GM12878 (cell line): ENCODE measurements at places on chromosomes 4 and X.

- peaks cover 25% of the 10 kb centered on the region for H3K4me1 ChIP-seq
- no peak for DNase-seq
- no peak overlapping the region for H3K27ac ChIP-seq
- no peaks in the 10 kb centered on the region for H3K36me3 ChIP-seq
- H3K4me3 ChIP-seq, result no peak overlapping the region
- H3K27me3 ChIP-seq, result no peaks in the 10 kb centered on the region
Observed at GRCh38 chr4:3010998-3011397, 47.6 kb downstream of the GRK4 start.

DNA sequence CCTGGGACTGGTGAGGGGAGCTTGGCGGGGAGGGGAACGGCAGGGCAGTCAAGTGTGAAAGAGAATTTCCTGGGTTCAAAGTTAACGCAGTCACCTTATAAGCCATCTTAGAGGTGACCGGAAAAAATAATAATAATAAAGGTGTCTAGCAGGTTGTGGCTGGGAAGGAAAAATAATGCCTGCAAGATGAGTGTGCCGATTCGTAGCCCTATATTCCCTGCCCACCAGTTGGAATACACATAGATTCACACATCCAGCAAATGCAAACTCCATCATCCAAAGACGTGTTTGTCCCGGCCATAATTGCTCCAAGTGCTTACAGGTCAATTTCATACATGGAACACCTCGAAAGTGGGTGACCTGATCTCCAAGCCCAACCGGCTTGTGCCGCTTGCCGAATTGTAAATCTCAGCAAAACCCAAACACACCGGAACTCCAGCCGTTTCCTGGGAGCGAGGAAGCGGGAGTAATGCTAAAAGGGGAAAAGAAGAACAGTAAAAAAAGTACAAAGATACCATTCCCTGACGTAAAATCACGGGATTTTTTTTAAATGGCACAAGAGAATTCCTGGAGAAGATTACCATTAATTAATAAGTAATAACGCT is 1.3 kb upstream of the FAT1 start:
- H3K27me3 ChIP-seq, result no peaks in the 10 kb centered on the region
- H3K27ac ChIP-seq, result no peak overlapping the region
- no peaks in the 10 kb centered on the region for H3K4me1 ChIP-seq
- H3K36me3 ChIP-seq, result no peaks in the 10 kb centered on the region

GRCh38 chr4:165464376-165464775 is 85.6 kb downstream of the CPE start:
- H3K27ac ChIP-seq, result no peak overlapping the region
- H3K36me3 ChIP-seq, result no peaks in the 10 kb centered on the region
- no peak for DNase-seq
- H3K4me1 ChIP-seq, result no peaks in the 10 kb centered on the region
- no peaks in the 10 kb centered on the region for H3K27me3 ChIP-seq
- H3K4me3 ChIP-seq, result no peak overlapping the region

DNA sequence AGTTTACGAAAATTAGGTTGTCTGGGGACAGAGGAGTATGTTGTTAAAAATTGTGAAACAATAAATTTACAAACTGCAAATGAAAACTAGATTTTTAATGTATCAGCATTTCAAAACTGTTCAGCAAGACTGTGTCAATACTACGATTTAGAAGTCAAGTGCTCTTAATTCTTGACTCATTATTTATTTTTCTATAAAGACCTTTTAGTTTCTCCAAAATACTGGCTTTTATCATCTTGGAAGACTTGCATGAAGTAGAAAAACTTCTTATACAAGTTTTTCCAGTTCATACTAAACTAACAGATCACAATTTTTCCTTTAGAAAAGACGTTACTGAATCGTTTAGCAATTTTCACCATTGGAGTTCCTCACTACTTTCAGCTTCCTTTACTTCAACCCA is 231.4 kb downstream of the PPP3CA start:
- H3K27me3 ChIP-seq, result no peaks in the 10 kb centered on the region
- no peak overlapping the region for H3K27ac ChIP-seq
- DNase-seq, result no peak
- H3K4me1 ChIP-seq, result no peaks in the 10 kb centered on the region
